ENCODE measurements at places on chromosomes 11 and 22.

- no peak for DNase-seq
Measured at GRCh38 chr11:122775675-122776271, 62.5 kb upstream of the CRTAM start.

- DNase-seq = no peak
Measured at GRCh38 chr22:47444746-47445065, 682.3 kb downstream of the TBC1D22A start.

GRCh38 chr11:96161307-96162089, 181.5 kb downstream of the MAML2 start:
- no peak for DNase-seq

GRCh38 chr11:16899708-16900303, 114.4 kb downstream of the PLEKHA7 start:
- no peak for DNase-seq

DNA sequence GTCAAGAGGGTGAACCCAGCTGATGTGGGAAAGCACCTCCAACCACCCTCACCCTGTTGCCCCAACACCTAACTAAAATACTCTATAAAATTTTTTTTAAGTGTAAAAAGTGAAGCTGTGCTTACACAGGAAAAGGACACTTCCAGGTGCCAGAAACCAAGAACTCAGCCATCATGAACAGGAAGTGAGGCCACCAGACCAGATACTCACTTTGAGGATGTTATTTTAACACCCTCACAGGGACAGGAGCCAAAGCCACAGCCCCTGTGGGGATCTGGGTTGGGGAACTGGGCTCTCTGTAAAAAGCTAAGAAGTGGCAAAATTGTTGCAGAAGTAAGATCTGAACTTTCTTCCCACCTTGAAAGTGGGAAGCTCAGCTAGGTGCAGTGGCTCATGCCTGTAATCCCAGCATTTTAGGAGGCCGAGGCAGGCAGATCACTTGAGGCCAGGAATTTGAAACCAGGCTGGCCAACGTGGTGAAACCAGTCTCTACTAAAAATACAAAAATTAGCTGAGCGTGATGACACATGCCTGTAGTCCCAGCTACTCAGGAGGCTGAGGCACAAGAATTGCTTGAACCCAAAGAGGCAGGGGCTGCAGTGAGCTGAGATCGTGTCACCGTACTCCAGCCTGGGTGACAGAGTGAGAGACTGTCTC, 3.8 kb downstream of the RSPH14 start:
- DNase-seq = no peak

DNA sequence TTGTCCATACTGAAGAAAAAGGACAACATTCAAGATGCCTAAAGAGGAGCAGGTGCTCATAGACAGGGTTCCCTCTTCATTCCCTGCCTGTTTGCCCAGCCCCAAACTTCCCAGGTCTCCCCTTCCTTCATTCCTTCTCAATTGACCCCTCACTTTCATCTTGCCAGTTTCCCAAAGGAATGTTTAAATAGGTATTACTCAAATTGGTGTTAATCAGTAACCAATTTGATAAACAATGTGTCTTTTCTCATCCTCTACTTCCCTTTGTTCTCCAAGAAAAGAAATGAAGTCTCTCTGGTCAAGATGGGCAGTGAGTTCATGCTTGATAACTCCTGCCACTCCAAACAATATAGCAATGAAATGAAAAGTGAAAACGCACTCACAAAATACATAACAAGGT, 101.9 kb downstream of the TMPRSS5 start:
- no peak for DNase-seq

DNA sequence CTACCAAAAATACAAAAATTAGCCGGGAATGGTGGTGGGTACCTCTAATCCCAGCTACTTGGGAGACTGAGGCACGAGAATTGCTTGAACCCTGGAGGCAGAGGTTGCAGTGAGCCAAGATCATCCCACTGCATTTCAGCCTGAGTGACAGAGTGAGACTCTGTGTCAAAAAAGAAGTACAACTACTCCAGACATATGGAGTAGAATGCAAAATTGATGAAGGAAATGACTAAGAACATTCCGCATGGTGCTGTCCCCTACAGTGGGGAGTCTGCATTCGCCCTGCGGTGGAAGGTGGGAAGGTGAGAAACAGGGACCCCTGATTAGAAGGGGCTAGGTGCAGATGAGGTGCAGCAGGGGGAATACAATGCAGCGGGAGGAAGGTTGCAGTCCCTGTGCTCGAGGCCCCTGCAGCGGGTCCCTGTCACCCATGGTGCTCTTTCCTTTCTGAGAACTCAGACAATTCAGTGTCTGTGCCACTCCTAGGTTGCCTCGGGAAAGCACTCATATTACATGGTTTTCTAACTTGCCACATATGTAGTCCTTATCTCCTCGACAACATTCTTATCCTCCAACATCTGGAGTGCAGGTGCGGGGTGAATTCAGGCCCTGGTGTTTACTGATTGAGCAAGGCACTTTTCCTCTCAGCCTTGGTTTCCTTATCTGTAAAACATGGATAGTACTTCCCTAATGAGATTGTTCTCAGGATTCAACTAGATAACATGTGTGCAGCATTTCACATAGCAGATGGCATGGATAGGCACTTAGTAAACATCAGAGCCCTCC, 5.2 kb downstream of the POLD4 start:
- DNase-seq = no peak

GRCh38 chr22:25779426-25779825, 37.4 kb downstream of the MYO18B start:
- DNase-seq = no peak

- no peak for DNase-seq
Measured at GRCh38 chr11:25876456-25876965, 455.4 kb upstream of the ANO3 start.

GRCh38 chr11:61111050-61111435, 8.8 kb downstream of the CD5 start:
- DNase-seq = no peak

GRCh38 chr11:33323421-33323820, 66.2 kb downstream of the HIPK3 start:
- no peak for DNase-seq

- DNase-seq = no peak
Measured at GRCh38 chr11:120392793-120393192, 56.6 kb downstream of the ARHGEF12 start.

GRCh38 chr11:2577031-2577990, 122.5 kb downstream of the KCNQ1OT1 start:
- DNase-seq = no peak

GRCh38 chr22:45980268-45980570, 3.3 kb upstream of the WNT7B start:
- DNase-seq = no peak

GRCh38 chr22:35152316-35152715, 86.4 kb downstream of the ISX start:
- no peak for DNase-seq

DNA sequence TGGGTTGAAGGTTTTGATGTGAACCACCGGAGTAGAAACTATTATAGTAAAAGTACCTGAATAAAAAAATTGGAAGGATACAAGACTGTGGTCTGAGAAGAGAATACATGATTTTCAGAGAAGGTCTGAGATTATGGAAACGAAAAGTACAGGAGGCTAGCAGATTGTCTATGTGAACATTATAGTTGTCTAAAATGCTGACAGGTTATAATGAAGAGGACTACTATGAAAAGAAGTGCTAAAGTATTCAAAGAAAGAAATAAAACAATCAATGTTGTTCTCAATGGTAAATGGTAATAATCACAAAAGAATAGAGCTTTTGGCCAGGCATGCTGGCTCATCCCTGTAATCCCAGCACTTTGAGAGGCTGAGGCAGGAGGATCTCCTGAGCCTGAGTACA, 34.0 kb downstream of the RAB6A start:
- DNase-seq = no peak

- no peak for DNase-seq
Measured at GRCh38 chr11:23644443-23644842, 784.2 kb upstream of the CCDC179 start.

DNA sequence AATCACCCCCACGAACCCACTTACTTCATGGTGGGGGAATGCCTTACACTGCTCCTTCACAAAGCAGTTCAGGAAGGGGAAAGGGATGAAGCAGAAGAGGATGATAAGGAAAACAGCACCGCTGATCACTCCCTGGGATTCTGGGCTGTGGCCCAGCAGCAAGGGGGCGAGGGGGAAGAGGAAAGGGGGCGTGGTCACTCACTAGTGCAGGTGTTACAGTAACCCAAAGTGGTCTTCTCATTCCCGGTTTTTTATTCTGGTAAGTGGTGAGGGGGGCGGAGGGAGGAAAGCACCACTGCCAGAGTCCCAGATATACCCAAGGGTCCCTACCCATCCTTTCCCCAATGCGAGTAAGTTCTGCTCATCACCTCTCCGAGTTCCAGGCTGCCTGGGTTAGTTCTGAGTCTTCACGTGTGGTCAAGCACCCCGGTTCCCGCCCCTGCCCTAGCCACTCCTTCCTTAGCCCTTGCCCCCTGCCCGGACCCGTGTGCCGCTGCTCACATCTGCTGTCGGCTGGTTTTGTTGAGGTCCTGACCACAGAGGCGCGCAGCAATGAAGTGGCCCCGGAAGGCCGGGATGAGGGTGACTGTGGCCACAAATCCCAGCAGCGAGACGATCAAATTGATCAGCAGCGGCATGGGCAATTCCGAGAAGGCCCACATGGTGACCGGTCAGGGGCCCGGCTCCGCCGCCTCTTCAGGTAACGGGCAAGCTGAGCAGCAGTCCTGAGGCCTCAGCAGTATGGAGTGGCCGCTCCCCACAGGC, 477 bp downstream of the DPAGT1 start:
- no peak for DNase-seq

DNA sequence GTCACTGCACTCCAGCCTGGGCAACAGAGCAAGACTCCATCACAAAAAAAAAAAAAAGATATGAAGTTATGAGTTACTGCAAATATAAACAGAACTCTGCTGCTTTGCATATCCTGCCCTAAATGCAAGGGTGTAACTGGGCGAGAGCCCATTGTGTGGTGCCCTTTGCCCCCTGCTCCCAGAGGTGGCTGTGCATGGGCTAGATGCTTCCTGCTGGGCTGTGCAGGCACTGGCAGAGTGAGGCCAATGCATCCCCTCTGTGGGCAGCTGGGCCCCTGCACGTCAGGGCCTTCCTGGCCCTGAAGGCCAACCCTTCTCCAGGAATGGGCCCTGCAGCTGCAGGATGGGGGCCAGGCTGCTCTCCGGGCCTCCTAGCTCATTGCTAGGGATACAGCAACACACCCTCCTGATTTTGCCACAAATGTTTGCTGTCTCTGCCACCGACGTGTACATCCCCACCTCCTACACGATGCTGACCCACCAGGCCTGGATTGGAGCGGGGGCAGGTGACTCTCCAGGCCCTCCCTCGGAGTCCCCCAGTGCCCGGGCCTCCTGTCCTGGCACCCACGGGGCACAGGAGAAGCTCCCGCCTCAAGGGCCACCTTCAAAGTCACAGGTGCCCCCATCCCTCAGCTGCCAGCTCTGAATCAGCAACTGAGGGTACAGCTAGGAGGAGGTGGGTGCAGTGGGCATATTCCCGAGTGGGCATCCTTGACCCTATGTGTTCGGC, 40.7 kb upstream of the COMT start:
- no peak for DNase-seq

GRCh38 chr11:32615422-32615821, 31.8 kb downstream of the EIF3M start:
- no peak for DNase-seq

GRCh38 chr22:44289414-44290171, 23.2 kb downstream of the SHISAL1 start:
- no peak for DNase-seq

DNA sequence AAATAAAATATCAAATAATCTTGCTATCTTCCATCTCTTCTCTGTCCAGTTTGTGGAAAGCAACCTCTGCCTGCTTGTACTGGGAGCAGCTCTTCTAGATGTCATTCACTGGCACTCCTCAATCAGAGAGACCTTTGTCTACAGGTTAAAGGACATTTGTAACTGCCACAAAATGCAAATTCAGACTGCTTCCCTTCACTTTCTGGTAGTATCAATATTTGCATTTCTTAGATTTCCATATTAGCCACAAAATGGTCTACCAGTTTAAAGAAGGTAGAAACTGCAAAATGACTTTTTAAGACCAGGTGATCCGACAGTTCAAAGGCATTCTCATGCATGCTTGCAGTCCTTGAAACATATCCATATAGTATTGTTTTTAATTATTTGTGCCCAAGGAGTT, 51.7 kb upstream of the RCN1 start:
- no peak for DNase-seq

DNA sequence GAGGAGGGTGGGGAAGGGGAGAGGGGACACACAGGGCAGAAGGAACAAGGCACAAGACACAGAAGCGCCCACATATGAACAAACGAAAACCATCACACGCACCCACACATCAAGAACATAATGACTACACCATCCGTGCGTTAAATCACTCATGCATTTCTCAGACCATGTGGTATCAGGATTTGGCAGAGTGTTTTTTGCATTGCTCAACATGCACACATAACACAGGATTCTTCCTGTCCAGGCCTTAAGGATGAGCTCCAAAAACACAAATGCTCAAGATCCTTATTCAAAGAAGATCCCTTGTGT, 309.5 kb downstream of the CADM1 start:
- DNase-seq = no peak

DNA sequence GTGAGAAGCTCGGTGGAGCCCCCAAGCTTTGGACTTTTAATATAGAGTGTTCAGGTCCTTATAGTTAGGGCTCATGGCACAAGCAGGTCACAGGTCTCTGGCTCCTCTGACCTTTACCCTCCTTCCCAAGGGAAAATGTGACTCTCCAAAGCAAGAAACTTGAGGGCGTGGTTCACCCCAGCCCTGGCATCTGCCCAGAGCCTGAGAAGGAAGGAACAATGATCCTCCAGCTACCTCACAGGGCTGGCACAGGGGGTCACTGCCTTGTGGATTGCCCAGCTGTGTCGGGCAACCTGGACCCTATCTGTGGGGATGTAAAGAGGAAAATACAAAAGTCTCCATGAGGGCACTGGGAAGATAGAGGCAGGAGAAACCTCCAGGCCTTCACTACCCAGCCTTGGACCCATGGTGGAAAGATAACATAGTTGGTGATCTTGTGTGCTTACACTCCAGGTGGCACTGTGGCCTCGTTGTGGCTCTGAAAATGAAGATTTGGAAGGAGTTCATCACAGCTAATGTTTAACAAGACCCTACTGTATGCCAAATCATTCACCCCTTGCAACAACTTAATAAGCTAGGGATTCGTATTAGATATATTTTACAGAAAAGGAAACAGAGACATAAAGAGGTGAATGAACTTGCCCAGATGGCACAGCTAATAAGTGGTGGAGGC, 3.8 kb upstream of the ZNF195 start:
- no peak for DNase-seq

- no peak for DNase-seq
Measured at GRCh38 chr11:94295534-94295933, 8.8 kb upstream of the IZUMO1R start.

GRCh38 chr11:27204529-27204928, 158.5 kb downstream of the CCDC34 start:
- DNase-seq = no peak

- no peak for DNase-seq
Measured at GRCh38 chr11:108237058-108237481, 14.2 kb downstream of the ATM start.

GRCh38 chr22:32777987-32778386, 23.5 kb upstream of the TIMP3 start:
- DNase-seq = no peak
